ENCODE measurements at places on chromosomes 5 and 9.
A peak's percentile ranks its signal among the peaks of the same experiment; 100 is the strongest.

DNA sequence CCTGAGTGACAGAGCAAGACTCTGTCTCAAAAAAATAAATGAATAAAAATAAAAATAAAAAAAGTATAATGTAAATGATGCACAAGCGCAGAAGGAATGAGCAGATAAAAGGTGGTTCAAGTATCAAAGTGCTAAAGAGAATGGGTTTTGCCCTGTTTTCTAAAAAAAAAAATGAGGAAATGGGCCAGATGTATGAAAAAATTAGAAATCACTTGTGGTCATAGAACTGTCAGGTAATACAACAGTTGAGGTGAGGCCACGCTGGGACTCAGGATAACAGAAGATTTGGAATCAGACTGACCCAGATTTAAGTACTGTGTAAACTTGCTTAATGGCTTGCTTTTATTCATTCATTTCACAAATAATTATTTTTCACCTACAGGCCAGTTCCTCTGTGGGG lies 69.8 kb downstream of the MAPKAP1 start:
- DNase-seq = no peak

- no peak for DNase-seq
Measured at GRCh38 chr9:110008663-110009062, 199.3 kb downstream of the C9orf152 start.

DNA sequence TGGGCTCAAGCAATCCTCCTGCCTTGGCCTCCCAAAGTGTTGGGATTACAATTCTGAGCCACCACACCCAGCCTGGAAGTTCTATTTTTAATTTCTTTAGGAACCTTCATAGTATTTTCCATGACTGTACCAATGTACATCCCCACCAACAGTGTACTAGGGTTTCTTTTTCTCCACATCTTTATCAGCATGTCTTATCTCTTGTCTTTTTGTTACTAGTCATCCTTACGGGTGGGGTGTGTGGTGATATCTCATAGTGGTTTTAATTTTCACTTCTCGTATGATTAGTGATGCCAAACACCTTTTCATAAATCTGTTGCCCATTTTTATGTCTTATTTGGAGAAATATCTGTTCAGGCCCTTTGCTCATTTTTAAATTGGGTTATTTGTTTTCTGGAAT lies 123.0 kb upstream of the MEF2C start:
- DNase-seq = no peak

- DNase-seq = no peak
Measured at GRCh38 chr5:121188849-121189248, 662.8 kb upstream of the FTMT start.

GRCh38 chr5:168447808-168448207 lies 38.5 kb upstream of the RARS1 start:
- no peak for DNase-seq

GRCh38 chr5:123028222-123028621 lies 8.3 kb downstream of the PPIC start:
- no peak for DNase-seq

GRCh38 chr9:124436320-124436719 lies 13.9 kb upstream of the ADGRD2 start:
- DNase-seq = peak; percentile 20

DNA sequence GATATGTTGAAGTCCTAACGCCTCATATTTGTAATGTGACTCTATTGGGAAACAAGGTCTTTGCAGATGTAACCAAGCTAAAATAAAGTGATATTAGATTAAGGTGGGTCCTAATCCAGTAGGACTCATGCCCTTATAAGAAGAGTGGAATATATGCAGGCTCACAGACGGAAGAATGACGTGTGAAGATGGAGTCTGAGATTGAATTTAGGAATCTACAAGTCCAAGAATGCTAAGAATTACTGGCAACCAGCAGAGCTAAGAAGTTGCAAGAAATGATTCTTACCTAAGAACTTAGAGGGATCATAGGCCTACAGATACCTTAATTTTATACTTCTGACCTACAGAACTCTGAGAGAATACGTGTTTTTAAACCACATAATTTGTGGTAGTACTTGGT lies 350.0 kb upstream of the ST8SIA4 start:
- no peak for DNase-seq

GRCh38 chr5:122972877-122973276 lies 63.6 kb downstream of the PPIC start:
- DNase-seq = no peak

GRCh38 chr5:141680178-141680577 lies 1.9 kb downstream of the ARAP3 start:
- DNase-seq = no peak

DNA sequence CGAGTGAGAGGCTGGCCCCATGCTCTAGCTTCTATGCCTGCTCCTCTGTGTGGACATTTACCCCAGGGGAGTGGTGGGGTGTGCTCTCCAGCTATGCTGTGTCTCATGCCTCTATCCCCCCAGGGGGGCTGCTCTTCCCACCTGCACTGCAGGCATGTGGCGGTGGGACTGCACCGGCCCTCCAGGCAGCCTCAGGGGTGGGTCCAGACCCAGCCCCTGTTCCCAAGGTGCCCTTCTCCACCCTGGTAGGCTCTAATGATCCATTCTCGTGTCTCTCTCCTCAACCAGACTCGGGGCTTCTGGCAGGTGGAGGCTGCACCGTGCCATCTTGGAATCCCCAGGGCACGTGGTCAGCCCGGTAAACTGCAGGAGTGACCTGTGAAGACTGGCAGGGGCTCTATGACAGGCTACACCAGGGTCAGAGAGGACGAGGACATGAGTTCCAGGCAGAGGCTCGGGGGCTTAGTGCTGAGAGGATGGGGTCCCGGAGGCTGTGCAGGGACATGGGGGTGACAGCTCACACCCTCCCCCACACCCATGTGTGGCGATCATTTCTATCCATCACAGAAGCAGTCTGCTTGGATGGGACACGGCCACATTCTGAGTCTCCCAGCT lies 22.7 kb upstream of the COL5A1 start:
- peak; percentile 53 for DNase-seq

GRCh38 chr5:501105-501830 lies 23.0 kb downstream of the SLC9A3 start:
- DNase-seq = no peak

DNA sequence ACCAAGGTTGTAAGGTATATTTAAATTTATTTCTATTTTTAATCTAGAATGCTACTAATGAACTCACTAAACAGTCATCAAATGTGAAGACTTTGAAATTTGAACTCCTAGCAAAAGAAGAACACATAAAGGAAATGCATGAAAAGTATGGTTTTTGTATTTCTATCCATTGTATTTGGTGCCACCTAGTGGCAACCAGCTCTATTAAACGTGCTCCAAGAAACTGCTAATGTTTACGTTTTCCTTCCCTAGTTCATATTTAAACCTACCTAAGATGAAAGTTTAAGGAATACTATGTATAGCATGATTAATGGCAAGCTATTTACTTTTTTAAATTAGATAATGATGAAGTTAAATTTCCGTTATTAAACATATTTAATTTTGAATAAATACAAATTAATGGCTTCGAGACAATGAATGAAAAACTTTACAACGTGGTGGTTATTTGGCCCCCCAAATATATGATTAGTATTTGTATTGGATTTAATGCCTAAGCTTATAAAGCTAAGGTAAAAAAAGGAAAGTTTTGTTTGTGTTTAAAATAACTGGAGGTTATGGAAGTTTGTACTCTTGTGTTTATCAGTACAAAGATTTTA lies 115.9 kb upstream of the SH3GL2 start:
- no peak for DNase-seq

GRCh38 chr5:97149709-97150108 lies 7.3 kb upstream of the LIX1 start:
- no peak for DNase-seq

DNA sequence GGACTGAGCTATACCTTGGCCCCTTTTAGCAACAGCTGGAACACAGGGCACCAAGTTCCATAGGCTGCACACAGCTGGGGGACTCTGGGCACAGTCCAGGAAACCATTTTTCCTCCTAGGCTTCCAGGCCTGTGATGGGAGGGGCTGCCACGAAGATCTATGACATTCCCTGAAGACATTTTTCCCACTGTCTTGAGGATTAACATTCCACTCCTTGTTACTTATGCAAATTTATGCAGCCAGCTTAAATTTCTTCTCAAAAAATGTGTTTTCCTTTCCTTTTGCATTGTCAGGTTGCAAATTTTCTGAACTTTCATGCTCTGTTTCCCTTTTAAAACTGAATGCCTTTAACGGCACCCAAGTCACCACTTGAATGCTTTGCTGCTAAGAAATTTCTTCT lies 580.1 kb upstream of the FTMT start:
- no peak for DNase-seq

- DNase-seq = no peak
Measured at GRCh38 chr5:120229036-120229435, 235.1 kb upstream of the PRR16 start.

- DNase-seq = no peak
Measured at GRCh38 chr9:105757496-105758251, 63.3 kb downstream of the TMEM38B start.

GRCh38 chr9:99561509-99561917 lies 260.2 kb upstream of the NR4A3 start:
- no peak for DNase-seq

DNA sequence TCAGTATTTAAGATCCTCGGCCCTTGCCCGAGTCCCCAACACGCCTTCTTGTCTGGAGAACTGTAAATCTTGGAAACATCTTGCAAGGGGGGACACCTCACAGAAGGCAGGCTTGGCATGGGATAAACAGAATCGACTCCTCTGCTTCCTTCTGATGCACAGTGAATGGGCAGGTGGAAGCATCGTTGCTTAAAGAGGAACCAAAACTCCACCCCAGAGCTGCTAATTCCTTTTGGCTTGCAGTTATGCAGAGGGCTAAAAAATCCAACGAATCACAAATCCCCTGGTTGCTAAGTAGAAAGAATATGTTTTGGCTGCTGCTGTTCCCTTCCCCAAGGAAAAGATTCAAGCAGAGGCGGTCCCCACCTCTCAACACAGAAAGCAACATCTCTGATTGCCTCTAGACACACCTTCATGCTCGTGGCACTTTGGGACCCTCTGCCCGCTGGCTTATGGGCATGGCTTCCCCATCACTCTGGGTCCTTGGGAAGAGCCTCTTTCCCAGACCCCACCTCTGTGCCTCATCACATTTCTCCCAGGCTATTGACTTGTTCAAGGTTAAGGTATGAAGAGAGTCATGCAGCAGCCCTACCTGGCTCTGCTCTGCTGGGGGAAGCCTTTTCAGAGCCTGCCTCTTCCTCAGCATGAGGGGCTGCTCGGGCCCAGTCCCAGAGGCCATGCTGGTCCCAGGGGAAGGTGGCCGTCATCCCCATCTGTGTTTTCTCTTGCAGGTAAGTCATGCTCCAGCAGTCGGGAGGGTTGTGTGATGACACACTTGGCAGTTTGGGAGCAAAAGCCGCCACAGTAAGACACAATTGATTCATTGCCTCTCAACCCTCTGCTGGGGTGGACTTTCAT lies 137.1 kb downstream of the KCNIP1 start:
- DNase-seq = peak; percentile 42

GRCh38 chr5:119373449-119373858 lies 17.6 kb downstream of the TNFAIP8 start:
- no peak for DNase-seq

- no peak for DNase-seq
Measured at GRCh38 chr9:129351642-129352145, 173.6 kb upstream of the IER5L start.

DNA sequence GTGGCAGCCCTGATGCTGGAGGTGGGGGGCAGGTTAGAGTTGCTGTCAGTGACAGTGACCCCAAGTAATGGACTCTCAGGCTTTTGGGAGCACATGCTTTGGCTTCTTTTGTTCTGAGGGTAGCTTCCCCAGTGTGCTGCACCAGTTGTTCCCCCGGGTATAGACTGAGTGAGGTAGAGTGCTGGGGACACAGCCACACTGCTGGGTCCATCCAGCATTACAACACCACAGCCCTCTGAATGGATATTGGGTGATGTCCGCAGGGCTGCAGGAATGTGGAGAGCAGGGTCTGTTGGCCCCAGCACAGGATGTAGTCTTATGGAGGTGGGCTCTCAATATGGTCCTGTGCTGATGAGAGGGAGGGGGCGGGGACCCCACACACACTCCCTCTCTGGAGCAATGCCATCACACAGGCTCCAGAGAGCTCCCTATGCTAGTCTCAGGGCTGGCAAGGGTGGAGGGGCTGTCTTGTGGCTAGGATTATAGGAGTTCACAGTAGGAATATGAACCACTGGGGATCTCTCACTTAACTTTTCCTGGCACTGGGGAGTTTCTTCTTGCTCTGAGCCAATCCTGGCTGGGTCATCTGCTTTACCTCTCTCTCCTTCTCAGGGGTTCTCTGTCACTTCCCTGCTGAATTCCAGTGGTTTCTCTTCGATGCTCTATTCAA lies 20.7 kb downstream of the OSMR start:
- DNase-seq = no peak

DNA sequence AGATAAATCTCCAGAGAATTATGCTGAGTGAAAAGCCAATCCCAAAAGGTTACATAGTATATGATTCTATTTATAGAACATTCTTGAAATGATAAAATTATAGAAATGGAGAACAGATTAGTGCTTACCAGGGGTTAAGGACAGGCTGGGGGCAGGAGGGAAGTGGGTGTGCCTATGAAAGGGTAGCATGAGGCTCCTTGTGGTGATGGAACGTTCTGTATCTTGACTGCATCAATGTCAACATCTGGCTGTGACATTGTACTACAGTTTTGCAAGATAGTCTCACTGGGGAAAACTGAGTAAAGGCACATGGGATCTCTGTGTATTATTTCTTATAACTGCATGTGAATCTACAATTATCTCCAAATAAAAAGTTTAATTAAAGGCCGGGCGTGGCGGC lies 22.3 kb downstream of the ORM2 start:
- no peak for DNase-seq

- no peak for DNase-seq
Measured at GRCh38 chr9:87862536-87863268, 20.0 kb upstream of the SPATA31E1 start.

DNA sequence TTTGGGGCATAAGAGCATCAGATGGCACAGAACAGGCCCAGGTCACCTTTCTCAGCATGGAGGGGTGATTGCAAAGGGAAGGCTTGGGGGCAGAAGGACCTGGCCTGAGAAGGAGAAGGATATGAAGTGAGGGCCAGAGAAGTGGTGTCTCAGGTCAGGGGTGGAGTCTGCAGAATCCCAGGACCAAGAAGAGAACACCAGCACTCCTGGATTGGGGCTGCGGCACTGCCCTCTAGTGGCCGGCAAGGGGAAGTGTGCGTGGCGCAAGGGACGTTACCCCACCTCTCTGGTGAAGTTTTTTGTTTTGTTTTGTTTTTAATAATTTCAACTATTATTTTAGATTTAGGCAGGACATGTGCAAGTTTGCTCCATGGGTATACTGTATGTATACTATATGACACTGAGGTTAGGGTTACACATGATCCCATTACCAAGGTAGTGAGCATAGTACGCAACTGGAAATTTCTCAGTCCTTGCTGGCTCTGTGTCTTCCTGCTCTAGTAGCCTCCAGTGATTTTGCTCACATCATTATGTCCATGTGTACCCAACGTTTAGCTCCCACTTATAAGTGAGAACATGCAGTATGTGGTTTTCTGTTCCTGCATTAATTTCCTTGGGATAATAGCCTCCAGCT lies 1548.6 kb downstream of the EFNA5 start:
- no peak for DNase-seq

DNA sequence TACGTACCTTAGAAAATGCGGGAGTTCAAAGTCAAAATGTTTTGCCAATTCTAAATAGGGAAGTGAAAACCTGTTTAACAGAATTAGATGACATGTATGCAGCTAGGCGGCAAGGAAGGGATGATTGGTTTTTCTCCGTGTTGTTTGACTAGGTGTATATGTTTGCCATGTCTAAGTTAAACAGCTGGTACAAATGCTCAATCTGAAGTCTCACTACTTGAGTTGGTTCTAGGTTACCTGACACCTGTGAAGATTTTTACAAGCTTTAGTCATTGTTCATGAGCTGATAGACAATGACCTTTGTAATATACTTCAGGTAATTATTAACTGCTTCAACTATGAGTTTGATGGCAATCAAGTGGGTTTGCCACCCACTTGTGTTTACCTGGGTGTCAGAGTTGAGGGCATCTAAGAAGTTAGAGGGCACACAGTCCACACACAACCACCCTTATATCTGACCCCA lies 74.3 kb downstream of the SLC44A1 start:
- no peak for DNase-seq

Measured in left forelimb (tissue), 1 donor.